Esophagus squamous epithelium (tissue), 5 donors: ENCODE measurements at places on chromosomes 12 and 14.

- no peak for DNase-seq
Measured at GRCh38 chr12:52344111-52344510, 22.9 kb upstream of the KRT83 start.

GRCh38 chr14:68638141-68638999 is 154.5 kb downstream of the ZFP36L1 start:
- no peak for DNase-seq

DNA sequence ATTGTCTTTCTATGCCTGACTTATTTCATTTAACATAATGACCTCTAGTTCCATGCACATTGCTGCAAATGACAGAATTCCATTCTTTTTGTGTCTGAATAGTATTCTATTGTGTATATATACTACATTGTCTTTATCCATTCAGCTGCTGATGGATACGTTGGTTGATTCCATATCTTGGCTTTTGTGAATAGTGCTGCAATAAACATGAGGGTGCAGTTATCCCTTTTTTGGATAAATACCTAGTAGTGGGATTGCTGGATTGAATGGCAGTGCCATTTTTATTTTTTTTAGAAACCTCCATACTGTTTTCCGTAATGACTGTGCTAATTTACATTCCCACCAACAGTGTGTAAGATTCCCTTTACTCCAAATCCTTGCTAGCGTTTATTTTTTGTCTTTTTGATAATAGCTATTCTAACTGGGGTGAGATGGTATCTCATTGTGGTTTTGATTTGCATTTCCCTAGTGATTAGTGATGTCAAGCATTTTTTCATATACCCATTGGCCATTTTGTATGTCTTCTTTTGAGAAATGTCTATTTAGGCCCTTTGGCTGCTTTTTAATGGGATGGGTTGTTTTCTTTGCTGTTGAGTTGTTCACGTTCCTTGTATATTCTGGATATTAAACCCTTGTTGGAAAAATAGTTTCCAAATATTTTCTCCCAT is 2.3 kb downstream of the OAS2 start:
- DNase-seq, result no peak

GRCh38 chr12:41527534-41528116 is 339.5 kb downstream of the PDZRN4 start:
- no peak for DNase-seq

DNA sequence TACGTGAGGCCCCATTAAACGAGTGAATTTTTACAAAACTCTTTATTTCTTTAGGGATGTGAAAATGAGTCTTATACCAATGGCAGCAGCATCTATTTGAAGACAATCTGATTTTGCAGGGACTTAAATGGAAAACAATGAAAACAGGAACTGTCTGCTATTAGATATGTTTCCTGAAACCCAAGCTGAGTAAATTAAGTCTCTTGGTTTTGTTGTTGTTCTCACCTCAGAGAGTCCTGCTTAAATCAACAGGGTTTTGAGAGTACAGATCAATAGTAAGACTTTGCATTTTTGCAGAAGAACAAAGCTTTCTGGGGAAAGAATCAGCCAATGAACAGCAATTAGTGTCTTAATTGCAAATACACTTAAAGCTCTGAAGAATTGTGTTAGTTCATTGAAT is 39.1 kb upstream of the LGR5 start:
- no peak for DNase-seq

GRCh38 chr14:91231446-91231845 is 13.1 kb downstream of the GPR68 start:
- no peak for DNase-seq

DNA sequence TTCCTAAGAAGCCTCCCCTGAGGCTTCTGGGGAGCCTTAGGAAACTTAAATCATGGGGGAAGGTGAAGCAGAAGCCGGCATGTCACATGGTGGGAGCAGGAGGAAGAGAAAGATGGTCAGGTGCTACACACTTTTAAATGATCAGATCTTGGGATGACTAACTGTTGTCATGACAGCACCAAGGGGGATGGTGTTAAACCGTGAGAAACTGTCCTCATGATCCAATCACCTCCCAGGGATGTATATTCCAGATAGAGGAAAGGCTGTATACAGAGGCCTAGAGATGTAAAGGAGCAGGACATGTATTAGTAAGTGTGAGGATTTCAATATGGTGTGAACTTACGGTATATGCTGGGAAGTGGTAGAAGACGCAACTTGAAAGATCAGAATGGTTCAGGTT is 121.1 kb downstream of the CAND1 start:
- no peak for DNase-seq

- DNase-seq, result no peak
Measured at GRCh38 chr12:52903285-52903854, 1.5 kb downstream of the KRT8 start.

- no peak for DNase-seq
Measured at GRCh38 chr12:72346363-72346944, 74.3 kb downstream of the TRHDE start.

DNA sequence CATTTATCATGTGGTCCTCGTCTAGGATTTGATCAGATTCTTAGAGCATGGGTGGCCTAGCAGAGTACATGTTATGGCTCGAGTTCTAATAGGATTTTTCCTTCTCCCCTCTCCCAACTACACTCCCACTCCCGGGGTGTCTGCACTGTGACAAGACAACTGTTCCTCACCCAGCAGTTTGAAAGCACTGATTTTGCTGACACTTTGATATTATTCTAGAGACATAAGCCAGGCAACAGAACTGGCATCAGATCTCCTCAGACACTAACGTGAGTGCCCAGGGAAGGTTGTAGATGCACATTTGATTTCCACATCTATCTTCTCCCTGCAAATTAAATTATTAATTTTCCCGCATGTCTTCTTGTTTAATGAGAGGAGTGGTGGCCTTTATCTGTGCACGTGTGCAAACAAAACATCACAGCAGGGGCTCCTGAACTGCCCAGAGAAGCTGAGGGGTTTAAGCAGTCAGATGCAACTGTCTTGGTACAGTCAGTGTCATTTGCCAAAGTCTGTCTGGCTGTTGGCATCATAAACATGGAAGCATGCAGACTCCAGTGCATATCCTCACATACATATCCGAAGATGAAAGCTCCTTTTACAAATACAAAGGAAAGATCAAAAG is 491.8 kb downstream of the NPAS3 start:
- no peak for DNase-seq

- DNase-seq, result no peak
Measured at GRCh38 chr14:104786091-104786586, 9.4 kb downstream of the AKT1 start.

DNA sequence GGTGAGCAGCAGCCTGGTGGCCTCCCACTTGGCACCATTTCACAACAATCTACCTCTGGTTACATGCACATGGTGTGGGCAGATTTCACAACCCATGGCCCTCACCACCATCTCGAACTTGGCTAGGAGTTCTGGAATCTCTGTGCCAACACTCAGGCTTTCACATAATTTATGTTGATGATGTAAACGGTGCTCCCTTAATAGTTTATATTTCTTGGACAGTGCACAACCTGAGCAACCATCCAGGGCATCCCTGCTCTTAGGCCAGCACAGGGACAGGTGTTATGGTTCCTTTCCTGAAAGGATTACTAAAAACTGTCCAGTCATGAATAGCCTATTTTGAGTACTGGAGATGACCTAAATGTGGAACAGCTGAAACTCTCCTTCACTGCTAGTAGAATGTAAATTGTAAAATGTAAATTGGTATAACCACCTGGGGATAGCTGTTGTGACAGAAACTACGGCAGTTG is 28.6 kb downstream of the ABCB9 start:
- DNase-seq, result no peak

- no peak for DNase-seq
Measured at GRCh38 chr14:52069307-52070050, 620 bp upstream of the NID2 start.

- no peak for DNase-seq
Measured at GRCh38 chr14:94145902-94146527, 16.6 kb upstream of the IFI27L2 start.

- no peak for DNase-seq
Measured at GRCh38 chr12:2373307-2373706, 320.5 kb downstream of the CACNA1C start.

DNA sequence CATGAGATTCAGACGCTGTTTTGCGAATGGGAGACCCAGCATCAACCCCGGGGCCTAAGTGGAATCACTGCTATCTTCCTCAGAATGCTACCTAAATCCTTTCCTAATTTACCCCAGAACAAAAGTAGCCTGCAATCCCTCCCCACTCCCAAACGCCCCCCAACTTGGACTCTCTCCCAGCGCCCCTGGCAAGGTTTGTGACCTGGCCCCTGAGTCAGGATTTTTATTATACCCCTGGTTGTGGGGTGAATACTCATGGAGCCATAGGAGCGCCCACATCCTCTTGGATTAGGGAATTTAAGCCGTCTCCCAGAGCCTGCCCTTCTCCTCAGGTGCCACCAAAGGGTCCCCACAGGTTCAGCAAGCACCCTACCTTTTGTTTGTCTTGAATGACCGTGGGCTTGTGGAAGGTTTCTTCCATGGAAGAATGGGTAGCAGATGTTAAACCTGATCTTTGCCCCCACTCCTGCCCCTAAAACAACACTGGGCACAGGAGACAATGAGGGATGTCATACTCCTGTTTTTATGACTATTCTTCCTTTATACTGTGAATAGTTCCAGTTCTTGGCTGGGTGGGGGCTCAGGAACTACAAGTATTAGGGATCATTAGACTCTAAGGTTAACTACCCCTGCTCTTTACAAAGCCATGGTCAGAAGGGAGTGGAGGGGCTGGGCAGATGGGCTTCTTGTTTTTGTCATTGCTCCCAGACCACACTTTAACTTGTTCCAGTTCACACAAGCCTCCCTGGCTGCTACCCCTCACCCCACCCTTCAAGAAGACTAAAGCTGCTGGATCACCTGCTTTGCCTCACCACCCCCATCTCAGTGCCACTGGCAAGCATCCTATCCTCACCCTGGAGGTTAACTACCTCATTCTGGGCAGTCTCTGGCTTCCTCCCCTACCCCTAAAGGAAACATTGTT is 630 bp downstream of the MYL6B start:
- no peak for DNase-seq

DNA sequence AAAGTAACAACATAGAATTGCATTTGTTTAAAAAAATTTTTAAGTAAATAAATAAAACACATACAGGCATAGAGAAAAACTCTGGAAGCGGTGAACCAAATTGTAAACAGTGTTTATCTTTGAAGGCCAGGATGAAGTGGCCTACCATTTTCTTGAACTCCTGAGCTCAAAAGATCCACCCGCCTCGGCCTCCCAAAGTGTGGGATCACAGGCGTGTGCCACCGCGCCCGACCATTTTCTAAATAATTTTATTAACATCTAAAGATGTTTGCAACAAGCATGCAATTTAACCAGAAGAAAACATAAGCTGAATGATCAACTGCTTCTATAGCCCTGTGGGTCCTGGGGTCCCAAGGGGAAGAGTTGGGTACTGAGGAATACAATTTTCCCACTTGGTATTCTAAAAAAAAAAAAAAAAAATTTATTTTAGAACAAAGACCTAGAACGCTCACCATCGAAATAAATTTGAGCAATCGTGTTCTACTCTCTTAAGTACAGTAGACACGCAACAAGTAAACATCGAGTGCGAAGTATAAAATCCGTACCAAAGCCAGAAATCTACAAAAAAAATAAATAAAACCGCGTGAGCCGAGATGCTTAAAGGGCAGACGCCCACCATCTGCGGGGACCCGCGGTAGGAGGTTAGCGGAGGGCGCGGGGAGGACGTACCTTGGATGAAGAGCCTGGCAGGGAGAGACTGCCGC is 484 bp downstream of the MIS18BP1 start:
- DNase-seq, result no peak

- DNase-seq, result no peak
Measured at GRCh38 chr12:71014180-71014785, 93.7 kb upstream of the PTPRR start.

- DNase-seq, result no peak
Measured at GRCh38 chr12:115394496-115395220, 710.7 kb upstream of the TBX3 start.

DNA sequence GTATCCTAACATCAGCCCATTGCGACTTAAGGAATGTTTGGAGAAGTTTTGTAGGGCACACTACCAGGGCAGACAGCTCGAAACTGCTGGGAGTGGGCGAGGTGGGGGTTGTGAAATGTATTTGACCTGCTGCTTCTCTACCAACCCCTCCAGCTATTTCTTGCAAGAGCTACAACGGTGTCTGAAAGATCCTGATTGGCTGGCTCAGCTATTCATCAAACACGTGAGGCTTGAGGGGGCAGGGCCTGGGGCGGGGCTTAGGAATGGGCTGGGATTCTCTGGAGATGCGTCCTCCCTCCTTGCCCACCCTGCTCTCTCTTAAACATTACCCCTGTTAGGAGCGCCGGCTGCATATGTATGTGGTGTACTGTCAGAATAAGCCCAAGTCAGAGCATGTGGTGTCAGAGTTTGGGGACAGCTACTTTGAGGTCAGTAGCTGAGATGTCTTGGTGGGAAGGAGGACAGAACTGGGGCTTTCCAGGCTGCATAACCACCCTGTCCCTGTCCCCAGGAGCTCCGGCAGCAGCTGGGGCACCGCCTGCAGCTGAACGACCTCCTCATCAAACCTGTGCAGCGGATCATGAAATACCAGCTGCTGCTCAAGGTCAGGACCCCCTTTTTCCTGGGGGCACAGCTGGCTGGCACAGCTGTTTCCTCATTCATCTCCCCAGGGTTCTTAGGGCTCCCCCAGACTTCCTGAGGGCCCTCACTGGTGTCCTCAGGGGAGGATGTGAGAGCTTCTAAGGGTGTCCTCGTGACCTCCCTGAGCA is 3.1 kb downstream of the ARHGEF25 start:
- no peak for DNase-seq

GRCh38 chr12:951176-951575 is 1.7 kb upstream of the RAD52 start:
- no peak for DNase-seq

- no peak for DNase-seq
Measured at GRCh38 chr14:52067873-52068614, 815 bp downstream of the NID2 start.

GRCh38 chr12:124301084-124301654 is 6.3 kb downstream of the RFLNA start:
- DNase-seq, result no peak

DNA sequence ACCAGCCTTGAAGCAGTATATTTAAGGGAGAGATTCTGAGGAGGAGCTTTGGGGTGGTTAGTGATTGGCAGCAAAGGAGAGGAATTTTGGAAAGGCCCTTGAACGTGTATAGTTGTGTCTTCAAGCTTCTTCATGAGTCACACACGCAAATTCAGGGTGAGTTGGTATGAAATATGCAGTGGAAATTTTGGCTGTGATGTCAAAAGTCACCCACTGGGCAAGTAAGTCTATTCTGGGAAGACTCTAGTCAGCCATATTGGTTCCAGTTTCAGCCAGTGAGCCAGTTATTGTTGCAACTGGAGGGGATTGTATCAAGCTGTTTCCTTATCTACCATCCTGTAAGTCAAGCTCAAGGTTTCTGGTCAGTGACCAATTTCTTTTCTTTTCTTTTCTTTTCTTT is 32.0 kb upstream of the VASH1 start:
- no peak for DNase-seq

- no peak for DNase-seq
Measured at GRCh38 chr12:70936203-70936813, 15.8 kb upstream of the PTPRR start.

- DNase-seq, result no peak
Measured at GRCh38 chr14:98103705-98104104, 1168.3 kb downstream of the BCL11B start.

GRCh38 chr12:110349514-110350151 is 53.9 kb downstream of the ANAPC7 start:
- DNase-seq, result no peak
